Hematopoietic multipotent progenitor cell treated with erythropoietin and hydrocortisone succinate and interleukin-3 and kit ligand, for 4 days (in vitro differentiated cells): ENCODE measurements at places on chromosomes 1 and 21.

DNA sequence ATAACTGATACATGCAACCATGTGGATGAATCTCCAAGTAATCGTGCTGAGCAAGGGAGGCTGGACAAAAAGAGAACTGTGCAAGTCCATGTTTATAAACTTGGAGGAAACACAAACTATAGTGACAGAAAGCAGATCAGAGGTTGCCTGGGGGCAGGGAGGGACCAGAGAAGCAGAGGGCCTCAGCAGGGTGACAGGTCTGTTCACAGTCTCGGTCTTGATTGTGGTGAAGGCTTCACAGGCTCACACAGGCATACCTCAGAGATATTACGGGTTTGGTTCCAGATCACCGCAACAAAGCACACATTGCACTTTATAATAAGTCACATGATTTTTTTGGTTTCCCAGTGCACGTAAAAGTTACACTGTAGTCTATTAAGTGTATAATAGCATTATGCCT lies 28.5 kb downstream of the ACOT7 start:
- DNase-seq = no peak

- peak; percentile 8 for DNase-seq
Measured at GRCh38 chr1:157117527-157118057, 18.0 kb upstream of the ETV3L start.

DNA sequence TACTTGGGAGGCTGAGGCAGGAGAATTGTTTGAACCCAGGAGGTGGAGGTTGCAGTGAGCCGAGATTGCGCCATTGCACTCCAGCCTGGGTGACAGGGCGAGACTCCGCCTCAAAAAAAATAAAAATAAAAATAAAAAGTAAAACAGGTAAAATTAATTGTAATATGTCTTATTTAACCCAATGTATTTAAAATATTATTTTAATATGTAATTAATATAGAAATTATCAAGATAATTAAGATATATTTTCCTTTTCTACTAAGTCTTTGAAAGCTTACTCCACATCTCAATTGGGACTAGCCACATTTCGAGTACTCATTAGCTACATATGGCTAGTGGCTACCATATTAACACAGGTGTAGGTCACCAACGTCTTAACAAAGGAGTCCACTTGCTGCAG lies 61.6 kb upstream of the IPO9 start:
- DNase-seq = no peak

- DNase-seq = no peak
Measured at GRCh38 chr1:109782927-109783326, 19.2 kb upstream of the EPS8L3 start.

- DNase-seq = no peak
Measured at GRCh38 chr1:212976586-212976985, 26.2 kb downstream of the VASH2 start.
